ENCODE measurements at places on chromosomes 12 and 14.

DNA sequence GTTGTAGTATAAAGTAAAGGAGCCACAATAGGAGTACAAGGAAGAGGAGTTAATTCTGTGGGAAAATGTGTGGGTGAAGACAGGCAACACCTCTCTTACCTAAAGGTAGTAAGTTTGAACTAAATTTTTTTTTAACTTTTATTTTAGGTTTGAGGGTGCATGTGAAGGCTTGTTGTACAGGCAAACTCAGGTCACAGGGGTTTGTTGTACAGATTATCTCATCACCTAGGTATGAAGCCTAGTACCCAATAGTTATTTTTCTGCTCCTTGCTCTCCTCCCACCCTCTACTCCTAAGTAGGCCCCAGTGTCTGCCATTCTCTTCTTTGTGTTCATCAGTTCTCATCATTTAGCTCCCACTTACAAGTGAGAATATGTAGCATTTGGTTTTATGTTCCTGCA, 70.5 kb downstream of the DNAI7 start:
- no peak for DNase-seq

- no peak for DNase-seq
Measured at GRCh38 chr14:33592297-33592696, 358.6 kb downstream of the EGLN3 start.

GRCh38 chr12:89234324-89235114, 117.8 kb downstream of the DUSP6 start:
- no peak for DNase-seq

DNA sequence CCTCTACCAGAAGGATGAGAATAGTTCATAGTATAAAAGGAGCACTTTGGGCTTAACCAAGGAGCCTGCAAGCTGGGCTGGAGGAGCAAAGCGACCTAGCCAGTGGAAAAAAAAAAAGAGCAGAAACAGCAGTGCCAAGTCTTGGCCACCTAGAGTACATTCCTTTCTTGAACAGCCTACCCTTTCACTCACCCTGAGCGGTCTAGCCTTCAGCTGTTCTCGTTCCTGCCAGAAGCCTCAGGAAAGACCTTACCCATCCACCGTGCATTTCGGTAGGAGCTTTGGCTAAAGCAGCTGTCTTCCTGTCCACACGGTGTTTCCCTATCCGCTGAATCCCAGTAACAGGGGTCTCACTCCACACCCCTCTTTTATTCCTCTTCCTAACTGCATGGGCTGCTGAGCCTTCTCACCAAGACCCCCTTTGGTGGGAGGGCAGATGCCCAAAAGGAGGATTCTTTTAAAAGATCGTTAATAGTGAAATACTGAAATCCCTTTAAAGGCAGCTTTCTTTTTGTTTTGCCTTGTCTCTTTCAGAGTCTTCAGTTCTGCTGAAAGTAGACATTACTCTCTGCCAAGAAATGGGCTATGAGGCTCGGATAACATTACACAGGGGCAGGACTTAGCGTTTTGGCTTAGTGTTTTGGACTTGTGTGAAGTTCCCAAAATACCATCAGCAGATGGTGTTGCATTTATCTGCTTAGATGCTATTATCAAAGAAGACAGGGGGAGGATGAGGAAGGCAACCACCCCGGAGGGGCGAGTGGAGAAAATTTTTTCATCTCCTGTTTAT, 88.5 kb upstream of the METAP2 start:
- no peak for DNase-seq

DNA sequence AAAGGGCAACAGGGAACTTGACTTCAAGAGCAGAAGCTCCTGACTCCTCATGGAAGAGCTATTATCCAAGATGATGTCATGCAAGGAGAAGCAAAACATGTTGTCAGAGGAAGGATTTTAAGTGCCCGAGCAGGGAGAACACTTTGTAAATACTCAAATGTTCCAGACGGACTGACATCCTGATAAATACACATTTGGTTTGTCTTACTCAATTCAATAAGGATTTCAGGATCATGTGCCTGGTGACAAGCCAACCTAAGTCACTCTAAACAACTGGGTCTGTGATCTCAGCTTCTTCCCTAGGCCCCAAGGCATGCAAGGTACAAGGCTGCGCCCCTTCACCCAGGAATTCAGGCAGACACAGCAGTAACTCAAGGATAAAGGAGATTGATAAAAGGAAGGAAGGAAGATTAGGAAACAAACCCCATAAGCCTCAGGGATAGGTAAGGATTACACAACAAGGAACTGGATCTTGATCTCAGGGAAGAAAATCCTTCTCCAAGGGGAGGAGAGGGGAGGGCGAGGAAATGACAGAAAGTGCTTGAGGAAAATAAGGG, 26.8 kb upstream of the CEBPE start:
- no peak for DNase-seq

GRCh38 chr12:100267603-100268281, 765 bp downstream of the SCYL2 start:
- peak; percentile 8 for DNase-seq

GRCh38 chr12:40144023-40144422, 38.1 kb upstream of the SLC2A13 start:
- no peak for DNase-seq
